Esophagus muscularis mucosa (tissue), 4 donors: ENCODE measurements at places on chromosomes 7 and 10. TPM values are rescaled to one million over a fixed set of nuclear protein-coding genes. Genes with fewer than 3 reads are reported as not detected.

GRCh38 chr7:131040467-131040932 is 287.2 kb upstream of the MKLN1 start:
- DNase-seq, result no peak
- peak overlapping the region; percentile 49 for H3K27ac ChIP-seq
- H3K27me3 ChIP-seq, result no peaks in the 10 kb centered on the region
- no peak overlapping the region for H3K4me3 ChIP-seq
- peaks cover 29% of the 10 kb centered on the region for H3K4me1 ChIP-seq
- H3K36me3 ChIP-seq, result no peaks in the 10 kb centered on the region

DNA sequence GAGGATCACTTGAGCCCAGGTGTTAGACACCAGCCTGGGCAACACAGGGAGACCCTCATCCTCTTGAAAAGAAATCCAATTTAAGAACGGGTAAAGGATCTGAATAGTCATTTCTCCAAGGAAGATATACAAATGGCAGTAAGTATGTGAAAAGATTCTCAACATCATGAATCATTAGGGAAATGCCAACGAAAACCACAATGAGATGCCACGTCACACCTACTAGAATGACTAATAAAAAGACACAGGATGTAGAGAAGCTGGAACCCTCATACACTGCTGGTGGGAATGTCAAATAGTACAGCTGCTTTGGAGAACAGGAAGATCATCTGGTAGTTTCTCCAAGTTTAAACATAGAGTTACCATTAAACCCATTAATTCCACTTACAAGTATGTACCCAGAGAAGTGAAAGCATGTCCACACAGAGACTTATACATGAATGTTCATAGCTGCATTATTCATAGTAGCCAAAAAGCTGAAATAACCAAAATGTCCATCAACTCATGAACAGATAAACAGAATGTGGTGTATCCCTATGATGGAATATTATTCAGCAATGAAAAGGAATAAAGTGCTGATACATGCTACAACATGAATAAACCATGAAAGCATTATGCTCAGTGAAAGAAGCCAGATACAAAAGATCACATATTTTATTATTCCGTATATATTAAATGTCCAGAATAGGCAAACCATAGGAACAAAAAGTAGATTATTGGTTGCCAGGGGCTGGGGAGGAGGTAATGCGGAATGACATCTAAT is 13.1 kb upstream of the ZMIZ2 start:
- no peak for DNase-seq
- no peaks in the 10 kb centered on the region for H3K36me3 ChIP-seq
- no peaks in the 10 kb centered on the region for H3K4me1 ChIP-seq

Gene LIPM
- total RNA-seq, result not detected

DNA sequence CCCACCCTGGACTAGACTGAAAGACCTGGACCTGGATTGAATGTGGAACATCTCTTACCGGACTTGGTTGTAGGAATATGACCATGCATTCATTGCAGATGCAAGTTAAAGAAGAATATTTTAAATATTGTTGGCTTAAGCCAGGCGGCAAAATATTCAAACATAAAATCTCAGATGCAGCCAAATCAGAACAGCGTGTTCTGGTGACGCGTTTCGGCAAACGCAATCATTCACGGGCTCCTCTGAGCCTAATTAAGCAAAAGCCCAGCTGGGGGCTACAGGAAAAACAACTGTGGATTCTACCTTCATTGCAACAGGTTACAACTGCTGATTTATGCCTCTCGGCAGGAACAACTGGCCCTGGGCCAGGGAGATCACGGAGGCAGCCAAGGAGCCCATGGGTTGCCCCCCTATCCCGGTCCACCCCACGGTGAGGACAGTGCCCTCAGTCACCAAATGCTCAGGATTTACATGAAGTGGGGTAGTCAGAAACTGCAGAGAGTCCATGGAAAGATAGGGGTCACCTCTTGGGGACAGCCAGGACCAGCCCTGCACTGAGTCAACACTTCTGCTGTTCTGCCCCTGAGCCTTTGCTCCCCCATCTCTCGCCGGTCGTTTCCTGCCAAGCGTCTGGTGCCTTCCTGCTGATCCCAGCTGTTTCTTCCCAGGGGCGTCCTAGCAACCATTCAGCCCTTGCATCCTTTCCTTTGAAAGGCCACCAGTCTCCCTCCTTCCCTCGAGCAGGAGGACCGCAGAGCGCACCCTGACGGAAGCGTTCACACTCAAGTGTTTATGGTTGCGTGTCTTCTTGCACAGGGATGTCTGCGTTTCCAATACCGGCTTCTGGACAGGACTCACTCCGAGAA is 64.4 kb upstream of the SFMBT2 start:
- H3K27ac ChIP-seq, result no peak overlapping the region
- H3K36me3 ChIP-seq, result no peaks in the 10 kb centered on the region
- H3K27me3 ChIP-seq, result no peaks in the 10 kb centered on the region

GRCh38 chr10:71458387-71458786 is 61.7 kb downstream of the CDH23 start:
- no peaks in the 10 kb centered on the region for H3K4me1 ChIP-seq
- DNase-seq, result no peak
- no peak overlapping the region for H3K4me3 ChIP-seq
- no peak overlapping the region for H3K27ac ChIP-seq

Gene PTN
- total RNA-seq, result 5.4 TPM

GRCh38 chr7:154383045-154383444 is 330.8 kb downstream of the DPP6 start:
- H3K4me3 ChIP-seq, result no peak overlapping the region
- peaks cover 9% of the 10 kb centered on the region for H3K4me1 ChIP-seq
- no peak overlapping the region for H3K27ac ChIP-seq
- H3K36me3 ChIP-seq, result no peaks in the 10 kb centered on the region
- DNase-seq, result no peak

Gene GIMAP7
- total RNA-seq, result 19.5 TPM

DNA sequence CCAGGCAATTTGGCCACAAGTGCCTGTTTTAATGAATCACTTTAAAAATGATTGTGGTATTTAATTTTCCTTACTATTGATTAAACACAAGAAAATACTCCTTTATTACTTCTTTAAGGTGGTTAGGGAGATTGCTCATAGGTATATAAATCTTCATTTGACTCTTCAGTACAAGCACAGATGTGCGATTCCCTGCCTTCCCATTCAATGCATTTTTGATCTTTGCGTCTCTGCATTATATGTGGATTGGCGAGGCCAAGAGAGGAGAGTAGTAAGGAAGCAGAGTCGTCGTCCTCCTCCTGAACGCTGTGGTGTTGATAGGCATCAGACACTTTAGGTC is 683.7 kb downstream of the LRMDA start:
- H3K4me1 ChIP-seq, result no peaks in the 10 kb centered on the region
- DNase-seq, result no peak
- no peaks in the 10 kb centered on the region for H3K27me3 ChIP-seq
- no peak overlapping the region for H3K27ac ChIP-seq
- H3K4me3 ChIP-seq, result no peak overlapping the region

DNA sequence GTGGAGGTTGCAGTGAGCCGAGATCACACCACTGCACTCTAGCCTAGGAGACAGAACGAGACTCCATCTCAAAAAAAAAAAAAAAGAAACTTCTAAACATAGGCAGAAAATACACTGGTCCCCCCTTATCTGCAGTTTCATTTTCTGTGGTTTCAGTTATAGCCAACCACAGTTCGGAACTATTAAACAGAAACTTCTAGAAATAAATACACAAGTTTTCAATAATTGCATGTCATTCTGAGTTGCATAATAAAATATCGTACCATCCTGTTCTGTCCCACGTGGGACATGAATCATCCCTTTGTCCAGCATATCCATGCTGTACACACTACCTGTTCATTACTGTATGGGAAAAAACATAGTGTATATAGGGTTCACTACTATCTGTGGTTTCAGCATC is 8.0 kb downstream of the XRCC2 start:
- H3K4me1 ChIP-seq, result no peaks in the 10 kb centered on the region
- no peaks in the 10 kb centered on the region for H3K27me3 ChIP-seq
- H3K36me3 ChIP-seq, result no peaks in the 10 kb centered on the region
- no peak for DNase-seq
- H3K4me3 ChIP-seq, result no peak overlapping the region

GRCh38 chr7:136000288-136000913 is 23.2 kb upstream of the MTPN start:
- H3K27me3 ChIP-seq, result no peaks in the 10 kb centered on the region
- no peaks in the 10 kb centered on the region for H3K36me3 ChIP-seq
- H3K27ac ChIP-seq, result no peak overlapping the region
- no peaks in the 10 kb centered on the region for H3K4me1 ChIP-seq
- DNase-seq, result no peak
- H3K4me3 ChIP-seq, result no peak overlapping the region

- peaks cover 17% of the 10 kb centered on the region for H3K4me1 ChIP-seq
- DNase-seq, result peak; percentile 79
- no peak overlapping the region for H3K27ac ChIP-seq
- no peak overlapping the region for H3K4me3 ChIP-seq
- no peaks in the 10 kb centered on the region for H3K27me3 ChIP-seq
Observed at GRCh38 chr7:105118612-105119600, 104.9 kb downstream of the KMT2E start.

Gene SRRM3
- 2.2 TPM for total RNA-seq

GRCh38 chr7:30914596-30914995 is 2.9 kb downstream of the AQP1 start:
- H3K27me3 ChIP-seq, result no peaks in the 10 kb centered on the region
- no peaks in the 10 kb centered on the region for H3K36me3 ChIP-seq
- H3K27ac ChIP-seq, result peak overlapping the region; percentile 90

Gene FEZF1
- not detected for total RNA-seq

- no peak overlapping the region for H3K4me3 ChIP-seq
- no peak for DNase-seq
- H3K4me1 ChIP-seq, result no peaks in the 10 kb centered on the region
- H3K27ac ChIP-seq, result no peak overlapping the region
Observed at GRCh38 chr10:93277360-93277759, 203.7 kb downstream of the CYP26A1 start.

DNA sequence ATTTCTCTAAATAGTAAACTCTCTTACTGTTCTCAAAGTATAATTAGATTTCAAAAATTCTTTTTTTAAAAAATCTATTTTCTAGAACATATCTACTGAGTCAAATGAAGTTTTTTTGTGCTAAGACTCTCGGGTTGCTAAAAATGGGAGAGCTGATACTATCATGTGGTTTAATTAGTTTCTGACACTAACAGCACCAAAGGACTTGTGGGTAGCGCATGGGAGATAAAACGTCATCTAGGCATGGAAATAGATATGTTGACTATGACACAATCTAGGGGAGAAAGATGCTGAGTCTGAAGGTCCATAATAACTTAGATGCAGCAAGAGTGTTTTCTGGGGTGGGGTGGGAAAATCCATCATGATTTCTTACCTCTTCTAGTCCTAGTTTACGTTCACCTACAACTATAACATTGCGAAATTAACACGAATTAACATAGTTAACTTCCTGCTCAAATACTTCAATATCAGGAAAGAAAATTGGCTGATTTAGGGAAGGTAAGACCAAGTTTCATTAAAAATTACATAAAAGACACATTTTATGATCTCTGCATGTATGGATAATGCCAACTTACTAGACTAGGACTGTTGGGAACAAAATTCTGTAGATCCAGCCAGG is 14.3 kb upstream of the ARMC3 start:
- no peak for DNase-seq
- no peak overlapping the region for H3K4me3 ChIP-seq
- no peak overlapping the region for H3K27ac ChIP-seq
- no peaks in the 10 kb centered on the region for H3K36me3 ChIP-seq
- no peaks in the 10 kb centered on the region for H3K27me3 ChIP-seq

DNA sequence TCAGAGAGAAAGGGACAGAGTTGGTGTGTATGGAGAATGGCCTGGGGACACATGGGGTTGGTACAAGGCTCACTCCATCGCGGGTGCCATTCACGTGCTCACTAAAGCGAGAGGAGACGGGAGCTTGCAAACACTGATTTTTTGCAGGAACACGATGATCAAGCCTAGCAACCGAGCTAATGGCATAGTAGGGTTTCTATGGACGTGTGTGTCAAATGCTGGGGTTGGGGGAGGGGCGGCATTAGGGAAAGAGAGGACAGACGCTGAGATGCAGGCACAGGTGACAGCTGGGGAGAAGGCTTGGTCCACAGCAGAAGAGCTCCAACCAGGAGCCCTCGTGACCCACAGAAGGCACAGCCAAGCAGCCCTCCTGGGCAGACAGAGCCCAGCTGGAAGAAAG is 33.9 kb downstream of the RCC1L start:
- H3K27me3 ChIP-seq, result no peaks in the 10 kb centered on the region
- no peak overlapping the region for H3K4me3 ChIP-seq
- peaks cover 19% of the 10 kb centered on the region for H3K36me3 ChIP-seq
- no peak for DNase-seq
- no peak overlapping the region for H3K27ac ChIP-seq

Gene CRYGN
- 1.3 TPM for total RNA-seq

DNA sequence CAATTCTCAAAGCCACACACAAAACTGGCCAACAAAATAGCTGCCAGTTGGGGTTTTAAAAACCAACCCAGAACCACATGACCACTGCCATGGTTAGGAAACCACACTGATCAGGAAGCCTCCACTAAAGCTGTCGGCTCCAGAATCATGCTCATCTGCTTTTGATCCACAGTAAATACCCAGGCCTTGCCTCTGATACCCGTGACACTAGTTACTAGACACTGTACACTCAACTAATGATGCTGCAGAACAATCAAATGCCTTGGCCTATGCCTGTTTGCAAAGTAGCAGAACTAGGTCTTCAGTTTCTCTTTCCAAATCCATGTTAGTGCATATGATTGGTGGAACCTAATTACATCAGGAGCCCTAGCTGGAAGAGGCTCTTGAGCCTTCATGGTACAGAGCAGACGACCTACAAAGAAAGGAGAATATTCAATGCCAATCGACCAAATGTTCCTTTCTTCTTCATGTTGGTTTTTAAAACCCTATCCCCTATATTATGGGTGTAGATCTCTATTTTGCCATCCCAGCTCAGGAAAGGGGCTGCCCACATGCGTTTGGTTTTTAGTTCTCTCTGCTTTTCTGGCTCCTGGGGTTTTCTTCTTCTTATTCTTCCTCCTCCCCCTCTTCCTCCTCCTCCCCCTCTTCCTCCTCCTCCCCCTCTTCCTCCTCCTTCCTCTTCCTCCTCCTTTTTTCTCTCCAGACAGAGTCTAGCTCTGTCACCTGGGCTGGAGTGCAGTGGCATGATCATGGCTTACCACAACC is 76.6 kb downstream of the CNNM2 start:
- no peak overlapping the region for H3K27ac ChIP-seq
- no peak for DNase-seq
- no peaks in the 10 kb centered on the region for H3K27me3 ChIP-seq
- H3K4me1 ChIP-seq, result no peaks in the 10 kb centered on the region
- H3K4me3 ChIP-seq, result no peak overlapping the region

Gene ZNF365
- total RNA-seq, result 1.3 TPM

Gene TPK1
- total RNA-seq, result 4.3 TPM

- DNase-seq, result no peak
- no peak overlapping the region for H3K27ac ChIP-seq
- H3K27me3 ChIP-seq, result no peaks in the 10 kb centered on the region
- H3K4me1 ChIP-seq, result no peaks in the 10 kb centered on the region
- H3K4me3 ChIP-seq, result no peak overlapping the region
Observed at GRCh38 chr10:32471232-32471631, 25.3 kb downstream of the CCDC7 start.

DNA sequence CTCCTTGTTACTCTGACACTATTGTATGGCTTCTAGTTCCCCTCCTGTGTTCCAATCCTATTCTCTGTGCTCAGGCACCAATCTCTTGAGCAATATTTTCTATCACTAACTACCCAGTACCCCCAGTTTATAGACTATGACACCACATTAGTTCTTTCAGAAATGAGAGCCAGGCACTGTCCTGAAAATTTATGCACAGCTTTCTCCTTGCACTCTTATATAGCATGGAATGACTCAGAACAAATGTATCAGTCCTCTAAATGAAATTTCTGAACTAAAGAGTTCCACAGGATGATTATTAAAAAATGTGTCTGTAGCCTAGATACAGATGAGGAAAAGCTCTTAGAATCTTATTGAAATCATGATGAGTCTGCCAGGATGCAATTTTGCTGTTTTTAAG is 489.9 kb downstream of the XPNPEP1 start:
- DNase-seq, result no peak
- no peak overlapping the region for H3K4me3 ChIP-seq
- H3K27me3 ChIP-seq, result no peaks in the 10 kb centered on the region
- H3K27ac ChIP-seq, result no peak overlapping the region
- H3K4me1 ChIP-seq, result peaks cover 17% of the 10 kb centered on the region
